ENCODE measurements at places on chromosomes 13 and 19.

DNA sequence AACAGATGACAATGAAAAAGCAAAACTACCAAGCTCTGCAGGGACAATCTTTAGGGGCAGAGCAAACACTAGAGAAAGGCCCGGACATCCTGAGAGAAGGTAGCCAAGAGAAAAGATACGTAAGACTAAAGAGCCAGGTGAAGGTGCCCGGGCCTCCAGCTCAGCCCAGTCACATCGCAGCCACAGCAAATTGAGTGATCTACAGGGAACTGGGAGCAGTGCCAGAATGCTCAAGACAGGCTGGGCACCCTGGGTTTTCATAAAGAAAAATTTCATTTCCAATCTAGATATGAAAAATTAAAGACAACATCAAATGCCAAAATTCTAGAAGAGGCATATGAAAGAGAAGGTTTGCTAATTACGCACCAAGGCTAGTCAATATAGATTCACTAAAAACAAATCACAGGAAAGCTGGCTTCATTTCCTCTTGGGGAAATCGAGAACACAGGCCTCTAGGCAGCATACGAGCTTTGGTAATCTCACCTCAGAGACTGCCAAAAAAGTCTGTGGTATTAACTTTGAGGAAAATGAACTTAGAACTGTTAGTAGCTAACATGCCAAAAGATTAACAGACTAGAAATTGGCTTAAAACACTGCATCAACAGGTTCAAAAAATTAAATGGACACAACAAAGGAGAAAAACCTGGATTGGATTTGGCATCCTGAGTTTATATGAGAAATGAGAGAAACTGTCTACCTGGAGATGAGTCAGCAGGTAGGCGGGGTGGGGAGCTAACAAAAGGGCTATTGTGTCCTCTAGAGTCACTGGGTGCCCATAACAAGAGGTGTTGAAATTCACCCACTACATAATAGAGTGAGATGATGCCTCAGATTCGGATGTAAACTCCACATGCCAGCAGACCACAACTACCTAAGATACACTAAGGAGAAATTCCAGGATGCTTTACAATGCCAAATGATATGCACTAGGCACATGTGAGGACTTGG, 6.6 kb downstream of the ANKRD10 start:
- DNase-seq: no peak

DNA sequence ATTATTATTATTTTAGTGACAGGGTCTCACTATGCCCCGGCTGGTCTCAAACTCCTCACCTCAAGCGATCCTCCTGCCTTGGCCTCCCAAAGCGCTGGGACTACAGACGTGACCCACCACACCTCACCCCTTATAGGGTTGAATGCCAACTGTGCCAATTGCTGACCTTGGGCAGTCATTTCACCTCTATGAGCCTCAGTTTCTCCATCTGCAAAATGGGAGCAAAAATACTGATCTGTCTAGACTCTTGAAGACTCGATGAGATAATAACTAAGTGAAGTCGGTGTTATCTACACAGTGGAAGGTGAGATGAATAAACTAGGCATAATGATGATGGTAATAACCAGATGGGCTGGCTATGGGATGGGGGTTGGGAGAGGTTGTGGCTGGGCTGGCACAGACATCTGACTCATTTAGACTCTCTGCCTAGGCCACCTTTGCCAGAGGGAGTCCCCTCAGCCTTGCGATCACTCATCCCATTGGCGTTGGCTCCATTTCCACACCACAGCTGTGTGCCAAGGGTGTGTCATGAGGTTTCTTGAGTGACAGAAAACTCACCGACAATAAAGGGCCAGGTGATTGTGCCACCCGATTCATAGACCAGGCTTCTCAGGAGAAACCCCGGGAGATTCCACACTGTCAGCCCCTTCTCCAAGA, at the start of gene CASP14:
Gene CASP14 (plus strand): TSS at position 596 of the 657 bp plus-strand sequence. CDS start 2,772 bp downstream, outside the sequence.
- no peak for DNase-seq

GRCh38 chr13:24618011-24618955, 61.9 kb upstream of the ATP12A start:
- DNase-seq: peak; percentile 80

DNA sequence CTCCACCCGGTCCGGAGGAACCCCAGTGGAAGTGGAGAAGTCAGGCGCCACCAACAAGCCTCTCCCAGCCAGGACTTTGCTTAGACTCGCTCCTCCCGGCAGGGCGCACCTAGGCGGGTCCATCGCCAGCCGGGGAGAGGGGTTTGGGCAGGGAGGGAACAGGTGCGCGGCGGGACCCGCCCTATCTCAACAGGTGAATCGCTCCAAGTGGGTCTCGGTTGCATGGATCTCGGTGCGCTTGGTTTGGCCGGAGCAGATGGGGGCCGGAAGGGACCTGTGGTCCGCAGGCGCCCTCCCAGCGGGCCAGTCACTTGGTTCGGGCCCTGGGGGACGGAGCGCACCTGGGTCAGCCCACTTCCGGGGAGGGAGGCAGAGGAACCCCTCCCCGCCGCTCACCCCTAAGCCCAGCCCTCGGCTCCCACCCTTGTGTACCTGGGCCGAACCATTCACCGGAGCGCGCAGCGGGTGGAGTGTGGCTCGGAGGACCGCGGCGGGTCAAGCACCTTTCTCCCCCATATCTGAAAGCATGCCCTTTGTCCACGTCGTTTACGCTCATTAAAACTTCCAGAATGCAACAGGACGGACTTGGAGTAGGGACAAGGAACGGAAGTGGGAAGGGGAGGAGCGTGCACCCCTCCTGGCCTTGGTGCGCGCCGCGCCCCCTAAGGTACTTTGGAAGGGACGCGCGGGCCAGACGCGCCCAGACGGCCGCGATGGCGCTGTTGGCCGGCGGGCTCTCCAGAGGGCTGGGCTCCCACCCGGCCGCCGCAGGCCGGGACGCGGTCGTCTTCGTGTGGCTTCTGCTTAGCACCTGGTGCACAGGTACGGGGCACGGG, at the start of gene LSR:
Gene LSR (plus strand): TSS at position 693 of the 836 bp plus-strand sequence. CDS start 21 bp downstream, at position 714.
- DNase-seq: peak; percentile 80

- DNase-seq: no peak
These were observed 42.7 kb upstream of the GAS6 start for GRCh38 chr13:113906571-113906970.

DNA sequence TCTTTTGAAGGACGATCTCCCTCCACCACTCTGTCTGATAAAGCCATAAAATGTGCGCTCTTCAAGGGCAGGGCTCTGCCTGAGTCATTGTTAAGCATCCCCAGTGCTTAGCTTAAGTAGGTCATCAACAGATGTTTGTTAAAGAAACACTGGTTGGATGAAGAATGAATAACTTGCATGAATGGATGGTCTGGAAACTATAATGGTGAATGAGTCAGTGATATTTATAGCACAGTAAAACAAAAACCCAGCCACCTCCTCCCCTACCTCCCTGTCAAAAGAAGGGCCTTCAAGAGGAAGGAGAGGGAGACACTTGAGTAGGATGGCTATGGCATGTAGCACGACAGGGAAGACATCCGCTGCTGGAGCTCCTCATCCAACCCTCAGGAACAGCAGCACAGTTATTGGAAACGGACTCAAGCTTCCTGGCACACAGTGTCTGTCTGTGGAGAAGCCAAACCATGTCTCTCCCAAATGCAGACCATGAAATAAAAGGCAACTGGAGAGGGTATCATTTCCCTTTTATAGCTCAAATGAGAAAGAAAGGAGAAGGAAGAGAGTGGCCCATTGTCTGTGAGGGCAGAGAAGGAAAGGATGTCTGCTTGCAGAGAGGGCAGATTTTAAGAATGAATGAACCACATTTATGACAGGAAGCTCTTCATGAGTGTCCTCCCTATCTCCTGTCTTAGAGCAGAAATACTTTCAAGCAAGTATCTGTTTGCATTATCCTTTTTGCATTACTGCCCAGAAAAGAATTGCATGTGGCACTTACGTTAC, 183.5 kb upstream of the UBL3 start:
- no peak for DNase-seq

GRCh38 chr13:110652764-110653163, 37.4 kb downstream of the NAXD start:
- no peak for DNase-seq

GRCh38 chr13:73857106-73857505, 277.1 kb downstream of the KLF12 start:
- no peak for DNase-seq

GRCh38 chr19:38722947-38723605, 21.2 kb downstream of the CAPN12 start:
- DNase-seq: no peak

GRCh38 chr13:99386911-99387788, 80.0 kb upstream of the GPR183 start:
- DNase-seq: peak; percentile 95

DNA sequence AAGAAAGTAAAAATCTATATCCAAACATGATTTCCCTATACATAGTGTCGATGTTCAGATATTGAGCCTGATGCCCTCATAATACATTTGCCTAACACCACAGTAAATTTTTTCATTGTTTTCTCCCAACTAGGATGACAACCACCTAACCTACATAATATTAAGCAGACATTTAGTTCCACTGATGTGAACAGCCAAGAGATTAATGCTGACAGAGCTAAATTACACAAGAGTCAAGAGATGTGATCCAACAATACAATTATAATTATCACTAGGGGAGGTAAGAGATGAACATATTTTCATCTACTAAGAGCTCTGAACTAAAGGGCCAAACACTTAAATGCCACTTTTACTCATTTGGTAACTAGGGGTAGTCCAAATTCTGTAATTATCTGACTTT, 145.9 kb downstream of the DACH1 start:
- DNase-seq: no peak

DNA sequence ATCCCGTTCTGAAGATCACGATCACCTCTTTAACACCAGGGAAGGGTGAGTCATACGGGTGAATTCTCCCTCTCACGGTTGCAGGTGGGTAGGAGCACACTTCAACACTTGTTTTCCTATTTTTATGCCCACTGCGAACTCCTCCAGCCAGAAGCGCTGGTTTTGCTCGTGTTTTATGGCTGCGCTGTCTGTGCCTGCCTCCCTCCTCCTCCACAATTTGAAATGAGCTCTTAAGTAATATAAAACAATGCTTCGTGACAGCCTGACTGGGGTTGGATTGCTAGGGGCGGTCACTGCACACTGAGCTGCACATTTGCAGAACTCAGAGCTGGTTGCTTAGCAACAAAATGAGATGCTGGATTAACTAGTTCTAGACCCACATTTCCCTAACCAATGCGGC, 12.9 kb downstream of the CCDC70 start:
- no peak for DNase-seq

GRCh38 chr13:32924886-32925285, 91.3 kb upstream of the KL start:
- no peak for DNase-seq

GRCh38 chr19:56538761-56539263, at the start of gene ZFP28:
ZFP28 (plus strand) TSS chr19:56538948; CDS start chr19:56539019, 71 bp downstream.
- DNase-seq: peak; percentile 79

- DNase-seq: no peak
These were observed 11.1 kb downstream of the LYL1 start for GRCh38 chr19:13091400-13092157.
